Left lobe of liver (tissue), 2 donors: ENCODE measurements at places on chromosomes 4 and X. TPM values are rescaled to one million over a fixed set of nuclear protein-coding genes. Genes with fewer than 3 reads are reported as not detected.

Gene RHOXF2
- total RNA-seq = not detected

Gene CDS1
- 0.65 TPM for total RNA-seq

Gene GAR1
- total RNA-seq = 3.6 TPM

Gene RTL5
- 3.1 TPM for total RNA-seq

Gene TLR8
- 0.20 TPM for total RNA-seq

Gene EOLA1
- total RNA-seq = 13.5 TPM

Gene UGT2B10
- total RNA-seq = 290 TPM

Gene ARHGEF38
- 0.23 TPM for total RNA-seq

Gene CENPVL3
- not detected for total RNA-seq

Gene SPANXN5
- total RNA-seq = not detected

Gene GJB1
- total RNA-seq = 255 TPM

Gene PABPC4L
- total RNA-seq = 0.05 TPM

Gene ELF2
- 14.3 TPM for total RNA-seq

Gene SPIN2A
- total RNA-seq = 0.28 TPM

Gene PPM1K
- total RNA-seq = 14.2 TPM

Gene SMC1A
- total RNA-seq = 27.8 TPM

Gene CPLX1
- 1.5 TPM for total RNA-seq

Gene HMX1
- total RNA-seq = not detected

Gene ZAR1
- not detected for total RNA-seq

Gene CDKN2AIP
- 6.8 TPM for total RNA-seq
